Activated CD4-positive, alpha-beta T cell treated with anti-CD3 and anti-CD28 coated beads for 36 hours (primary cell): ENCODE measurements at places on chromosomes 3 and 15. TPM values are rescaled to one million over a fixed set of nuclear protein-coding genes. Genes with fewer than 3 reads are reported as not detected.

DNA sequence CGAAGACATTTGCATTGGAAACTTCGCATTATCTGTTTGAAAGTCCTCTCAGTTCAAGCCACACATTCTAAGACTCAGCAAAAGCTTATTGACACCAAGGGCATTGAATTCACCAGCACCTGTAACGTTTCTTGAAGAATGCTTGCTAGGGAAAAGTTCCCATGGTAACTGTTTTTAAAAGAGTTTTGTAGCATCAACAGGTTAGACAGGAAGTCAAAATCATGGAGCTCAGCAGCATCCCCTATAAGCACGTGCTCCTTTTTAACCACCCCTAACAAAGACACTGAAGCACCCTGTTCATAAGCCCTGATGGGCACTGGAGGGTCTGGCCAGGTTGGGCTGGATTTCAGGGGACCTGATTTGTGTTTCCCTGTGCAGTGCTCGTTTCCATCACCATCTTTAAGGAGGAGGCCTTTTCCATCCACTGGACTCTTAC lies 229.7 kb upstream of the BHLHE40 start:
- DNase-seq, result no peak

DNA sequence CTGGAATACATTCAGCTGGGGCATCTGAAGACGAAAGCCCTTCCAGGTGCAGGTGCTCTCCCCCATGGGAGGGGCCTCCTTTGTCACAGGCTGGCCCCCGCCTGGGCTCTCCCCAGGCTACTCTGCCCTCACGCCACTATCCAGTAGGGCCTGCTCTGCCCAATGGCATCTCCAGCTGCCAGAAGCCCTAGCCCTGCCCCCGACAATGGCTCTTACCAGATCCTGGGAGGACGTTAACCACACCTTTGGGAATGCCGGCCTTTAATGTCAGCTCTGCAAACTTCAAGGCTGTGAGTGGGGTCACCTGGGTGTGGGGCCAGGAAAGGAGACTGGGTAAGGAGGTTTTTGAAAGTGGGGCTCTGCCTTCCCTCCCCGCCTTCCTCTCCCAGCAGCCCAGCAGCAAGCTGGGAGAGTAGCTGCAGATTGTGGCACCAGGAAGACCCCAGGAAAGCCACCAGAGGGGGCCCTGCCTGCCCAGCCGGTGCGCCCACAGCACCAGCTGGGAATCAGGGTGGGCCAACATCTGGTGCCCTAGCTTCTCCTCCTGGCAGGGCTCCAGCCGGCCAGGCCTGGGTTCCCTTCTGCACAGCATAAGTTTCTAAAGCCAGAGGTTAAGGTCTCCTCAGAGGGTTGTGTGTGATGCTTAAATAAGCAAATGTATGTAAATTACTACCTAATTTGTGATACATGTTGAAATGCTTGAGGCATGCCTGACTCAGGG lies 40.4 kb upstream of the SLC41A3 start:
- DNase-seq, result no peak

- no peak for DNase-seq
Observed at GRCh38 chr3:79297245-79297960, 470.4 kb downstream of the ROBO1 start.

DNA sequence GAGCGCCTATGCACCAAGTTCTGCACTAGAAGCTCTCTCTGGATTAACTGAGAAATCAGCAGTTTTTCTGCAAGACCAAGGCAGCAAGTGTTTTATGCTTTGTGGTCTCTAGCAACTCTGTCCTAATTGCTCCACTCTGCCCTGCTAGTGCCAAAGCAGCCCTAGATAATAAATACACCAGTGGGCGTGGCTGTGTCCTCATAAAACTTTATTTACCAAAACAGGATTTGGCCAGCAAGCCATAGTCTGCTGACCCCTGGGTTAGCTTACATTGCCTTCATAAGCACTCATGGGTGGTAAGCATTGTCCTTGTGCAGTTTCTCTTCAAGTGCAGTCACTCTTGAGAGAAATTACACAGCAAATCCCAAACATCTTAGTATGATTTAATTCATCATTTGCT lies 30.7 kb upstream of the SLC24A5 start:
- no peak for DNase-seq

- DNase-seq, result no peak
Observed at GRCh38 chr3:17951241-17951640, 208.8 kb upstream of the TBC1D5 start.

- DNase-seq, result no peak
Observed at GRCh38 chr3:112247350-112247749, 46.7 kb downstream of the SLC9C1 start.

GRCh38 chr3:42446111-42447050 lies 36.0 kb upstream of the LYZL4 start:
- no peak for DNase-seq

Gene NPAP1
- total RNA-seq, result not detected

Gene PLS1
- total RNA-seq, result 5.1 TPM
